Sigmoid colon (tissue), 7 donors: ENCODE measurements at places on chromosomes 11 and 22. TPM values are rescaled to one million over a fixed set of nuclear protein-coding genes. Genes with fewer than 3 reads are reported as not detected.

Gene IRAG1
- total RNA-seq, result 153 TPM

Gene PRSS23
- 183 TPM for total RNA-seq

GRCh38 chr11:134071766-134072402, 3.0 kb downstream of the JAM3 start:
- no peak overlapping the region for H3K4me3 ChIP-seq
- no peaks in the 10 kb centered on the region for H3K27me3 ChIP-seq
- no peaks in the 10 kb centered on the region for H3K36me3 ChIP-seq

GRCh38 chr22:42983470-42983869, 31.5 kb downstream of the PACSIN2 start:
- H3K4me1 ChIP-seq, result peaks cover 35% of the 10 kb centered on the region
- no peak overlapping the region for H3K4me3 ChIP-seq
- H3K27me3 ChIP-seq, result no peaks in the 10 kb centered on the region
- peak; percentile 4 for DNase-seq

Gene GLB1L2
- total RNA-seq, result 108 TPM

DNA sequence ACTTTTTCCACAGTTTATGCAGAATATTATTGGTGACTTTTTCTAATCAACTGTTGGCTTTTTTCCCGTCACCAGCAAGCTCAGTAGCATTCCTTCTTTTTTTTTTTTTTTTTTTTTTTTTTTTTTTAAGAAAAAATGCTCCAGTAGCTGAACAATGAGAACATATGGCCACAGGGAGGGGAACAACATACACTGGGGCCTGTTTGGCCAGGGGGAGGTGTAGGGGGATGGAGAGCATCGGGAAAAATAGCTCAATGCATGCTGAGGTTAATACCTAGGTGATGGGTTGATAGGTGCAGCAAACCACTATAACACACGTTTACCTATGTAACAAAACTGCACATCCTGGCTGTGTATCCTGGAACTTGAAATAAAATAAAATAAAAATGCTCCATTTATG, 82.5 kb downstream of the ARHGAP42 start:
- no peak for DNase-seq
- no peaks in the 10 kb centered on the region for H3K4me1 ChIP-seq
- no peak overlapping the region for H3K4me3 ChIP-seq
- no peaks in the 10 kb centered on the region for H3K27me3 ChIP-seq
- H3K27ac ChIP-seq, result no peak overlapping the region

Gene TREH
- total RNA-seq, result not detected

- no peaks in the 10 kb centered on the region for H3K27me3 ChIP-seq
- H3K27ac ChIP-seq, result no peak overlapping the region
- no peaks in the 10 kb centered on the region for H3K4me1 ChIP-seq
Measured at GRCh38 chr22:31538815-31539214, 42.5 kb downstream of the SFI1 start.

- no peaks in the 10 kb centered on the region for H3K27me3 ChIP-seq
- no peak overlapping the region for H3K4me3 ChIP-seq
- H3K36me3 ChIP-seq, result no peaks in the 10 kb centered on the region
- no peak overlapping the region for H3K27ac ChIP-seq
- DNase-seq, result peak; percentile 44
- H3K4me1 ChIP-seq, result no peaks in the 10 kb centered on the region
Measured at GRCh38 chr22:48712558-48713271, 1115.0 kb downstream of the BRD1 start.
